ENCODE measurements at places on chromosomes 2 and 18.

GRCh38 chr2:62589691-62590356 is 83.8 kb upstream of the TMEM17 start:
- DNase-seq, result peak; percentile 4

GRCh38 chr2:147181351-147182029 is 663.3 kb upstream of the ACVR2A start:
- DNase-seq, result no peak

GRCh38 chr2:20747317-20747716 is 75.6 kb downstream of the LDAH start:
- no peak for DNase-seq

- DNase-seq, result peak; percentile 27
Observed at GRCh38 chr2:9813312-9814128, 29.8 kb upstream of the TAF1B start.

GRCh38 chr2:26020231-26020640 is 13.6 kb upstream of the RAB10 start:
- no peak for DNase-seq

DNA sequence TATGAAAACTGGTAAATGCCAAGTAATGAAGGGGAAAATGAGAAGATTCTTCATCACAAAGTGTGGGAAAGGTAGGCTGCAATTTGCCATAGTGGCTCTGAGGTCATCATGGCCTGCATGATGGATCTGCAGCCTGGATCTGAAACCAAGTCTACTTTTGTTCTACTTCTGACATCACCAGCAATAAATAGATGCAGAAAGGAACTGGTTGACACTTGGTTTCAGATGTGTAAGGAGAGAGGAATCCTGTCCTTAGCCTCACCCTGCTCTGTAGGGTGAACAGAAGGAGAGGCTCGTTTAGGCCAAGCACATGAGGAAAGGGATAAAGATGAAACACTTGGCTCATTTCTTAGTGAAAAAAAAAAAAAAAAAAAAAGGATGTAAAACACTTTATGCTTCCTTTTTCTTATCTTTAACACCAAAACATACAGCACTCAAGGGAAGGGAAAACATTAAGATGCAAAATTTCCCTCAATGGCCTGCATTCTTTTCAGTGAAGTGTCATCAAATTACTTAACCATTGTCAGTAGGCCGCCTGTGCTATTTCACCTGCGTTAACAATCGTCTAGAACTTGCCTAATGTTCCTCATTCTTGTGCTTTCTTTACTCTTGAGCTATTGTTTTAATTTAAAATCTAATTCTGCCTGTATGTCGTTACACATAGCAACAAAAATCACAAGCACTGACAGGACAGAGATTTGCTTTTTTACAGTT is 3.9 kb downstream of the NEB start:
- DNase-seq, result no peak

- no peak for DNase-seq
Observed at GRCh38 chr2:898319-898718, 52.3 kb upstream of the SNTG2 start.

GRCh38 chr2:239811111-239811781 is 213.9 kb downstream of the NDUFA10 start:
- no peak for DNase-seq

DNA sequence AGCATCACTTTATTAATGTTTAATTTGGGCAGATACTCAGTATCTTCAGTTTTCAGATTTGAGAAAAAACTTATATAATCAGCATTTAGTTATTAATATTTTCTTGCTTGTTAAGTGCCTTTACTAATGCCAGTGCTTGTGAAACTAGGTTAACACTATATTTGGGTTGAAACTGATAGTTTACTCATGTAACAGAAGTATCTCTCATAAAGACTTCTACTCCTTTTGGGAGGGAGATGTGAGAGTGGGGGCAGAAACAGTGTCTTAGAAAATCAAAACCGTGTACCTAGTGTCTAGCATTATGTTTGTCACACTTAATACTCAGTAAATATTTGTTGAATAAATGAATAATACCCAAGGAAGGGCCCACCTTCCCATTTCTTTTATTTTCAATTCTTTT is 129.5 kb downstream of the MSTN start:
- no peak for DNase-seq

DNA sequence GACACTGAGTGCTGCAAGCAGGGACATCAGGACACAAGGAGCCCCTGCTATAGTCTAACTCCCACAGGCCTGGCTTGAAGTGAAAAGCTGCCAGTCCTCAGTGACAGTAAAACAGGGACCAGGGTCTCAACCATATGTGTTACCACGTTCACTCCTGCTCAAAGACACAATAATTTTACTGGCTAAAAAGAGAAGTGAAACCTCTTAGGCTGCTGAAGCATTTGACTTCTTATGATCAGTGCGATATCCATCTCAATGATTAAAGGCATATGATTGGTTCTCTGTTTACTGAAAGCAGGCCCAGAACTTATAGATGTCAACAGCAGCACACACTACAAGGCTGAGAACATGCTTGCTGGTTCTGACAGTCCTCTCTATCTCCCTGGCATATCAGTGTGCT is 129.8 kb upstream of the LMAN1 start:
- DNase-seq, result no peak

DNA sequence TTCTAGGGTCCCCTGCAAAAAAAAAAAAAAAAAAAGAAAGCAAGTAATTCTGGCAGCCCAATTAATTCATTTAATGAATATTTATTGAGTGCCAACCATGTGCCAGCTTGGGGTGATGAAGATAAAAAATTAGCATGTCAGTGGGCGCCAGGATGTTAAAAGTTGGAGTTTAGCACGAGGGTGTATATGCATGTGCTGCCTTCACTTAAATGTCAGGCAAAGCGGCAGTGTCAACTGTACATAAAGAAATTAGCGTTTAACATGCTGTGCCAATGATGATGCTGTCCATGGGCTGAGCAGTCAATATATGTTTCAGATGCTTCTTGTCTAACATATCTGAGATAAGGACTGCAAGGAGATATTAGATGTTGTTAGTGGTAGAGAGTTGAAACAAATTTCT is 49.5 kb downstream of the ASAP2 start:
- no peak for DNase-seq

GRCh38 chr2:17191223-17191622 is 327.0 kb downstream of the RAD51AP2 start:
- no peak for DNase-seq

GRCh38 chr2:171086352-171087290 is 74.1 kb downstream of the TLK1 start:
- no peak for DNase-seq

DNA sequence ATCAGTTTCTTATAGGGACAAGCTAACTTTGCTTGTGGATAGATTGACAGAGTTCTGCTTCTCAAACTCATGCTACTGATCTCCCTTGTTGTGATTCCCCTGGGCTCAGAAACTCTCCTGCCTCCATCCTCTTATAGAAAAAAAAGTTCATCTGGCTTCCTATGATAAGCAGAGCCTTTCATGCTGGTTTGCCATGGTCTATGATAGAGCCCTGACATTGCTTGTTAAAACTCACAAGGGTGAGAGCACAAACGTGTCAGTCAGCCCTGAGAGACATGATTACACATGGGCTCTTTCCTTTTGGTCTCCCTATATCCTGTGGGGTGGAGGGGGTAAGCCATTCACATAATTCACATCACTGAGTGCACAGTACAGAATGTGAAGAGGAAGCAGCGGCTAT is 121.8 kb downstream of the TDRD15 start:
- no peak for DNase-seq

DNA sequence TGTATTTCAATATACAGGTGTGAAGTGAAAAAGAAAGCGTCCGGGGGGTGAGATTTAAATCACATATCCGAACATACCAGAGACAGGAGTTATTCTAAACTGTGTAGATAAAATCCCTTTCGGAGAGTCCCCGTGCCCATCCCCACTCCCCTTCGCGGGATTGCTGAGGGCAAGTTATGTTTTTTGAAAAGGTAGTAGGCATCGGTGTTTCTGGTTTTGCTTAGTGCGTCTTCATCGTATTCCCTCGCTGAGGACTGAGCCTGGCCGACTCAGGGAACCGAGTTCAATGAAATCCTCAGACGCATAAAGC is 583.4 kb downstream of the ZEB2 start:
- DNase-seq, result no peak

GRCh38 chr2:189536830-189537229 is 43.8 kb downstream of the SLC40A1 start:
- DNase-seq, result no peak
